HuH-7 (cell line): ENCODE measurements at places on chromosomes 7 and 10.
A peak's percentile ranks its signal among the peaks of the same experiment; 100 is the strongest.

DNA sequence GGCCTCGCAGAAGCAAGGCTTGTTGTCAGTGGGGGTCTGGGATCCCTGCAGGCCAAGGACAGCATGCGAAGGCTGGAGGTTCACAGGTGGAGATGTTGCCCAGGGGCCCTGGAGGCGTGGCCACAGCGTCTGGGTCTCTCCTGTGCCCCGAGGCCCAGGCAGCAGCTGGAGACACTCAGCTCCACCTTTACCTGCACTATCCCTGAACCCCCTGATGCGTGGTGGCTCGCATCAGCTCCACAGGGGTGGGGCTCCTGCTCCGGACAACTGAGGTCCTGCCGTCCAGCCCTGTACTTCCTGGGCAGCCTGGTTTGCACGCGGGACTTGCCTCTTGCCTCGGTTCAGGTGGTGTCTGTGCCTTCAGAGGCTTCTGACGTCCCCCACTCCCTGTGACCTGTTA is 54.6 kb upstream of the ZNF32 start:
- DNase-seq, result no peak

DNA sequence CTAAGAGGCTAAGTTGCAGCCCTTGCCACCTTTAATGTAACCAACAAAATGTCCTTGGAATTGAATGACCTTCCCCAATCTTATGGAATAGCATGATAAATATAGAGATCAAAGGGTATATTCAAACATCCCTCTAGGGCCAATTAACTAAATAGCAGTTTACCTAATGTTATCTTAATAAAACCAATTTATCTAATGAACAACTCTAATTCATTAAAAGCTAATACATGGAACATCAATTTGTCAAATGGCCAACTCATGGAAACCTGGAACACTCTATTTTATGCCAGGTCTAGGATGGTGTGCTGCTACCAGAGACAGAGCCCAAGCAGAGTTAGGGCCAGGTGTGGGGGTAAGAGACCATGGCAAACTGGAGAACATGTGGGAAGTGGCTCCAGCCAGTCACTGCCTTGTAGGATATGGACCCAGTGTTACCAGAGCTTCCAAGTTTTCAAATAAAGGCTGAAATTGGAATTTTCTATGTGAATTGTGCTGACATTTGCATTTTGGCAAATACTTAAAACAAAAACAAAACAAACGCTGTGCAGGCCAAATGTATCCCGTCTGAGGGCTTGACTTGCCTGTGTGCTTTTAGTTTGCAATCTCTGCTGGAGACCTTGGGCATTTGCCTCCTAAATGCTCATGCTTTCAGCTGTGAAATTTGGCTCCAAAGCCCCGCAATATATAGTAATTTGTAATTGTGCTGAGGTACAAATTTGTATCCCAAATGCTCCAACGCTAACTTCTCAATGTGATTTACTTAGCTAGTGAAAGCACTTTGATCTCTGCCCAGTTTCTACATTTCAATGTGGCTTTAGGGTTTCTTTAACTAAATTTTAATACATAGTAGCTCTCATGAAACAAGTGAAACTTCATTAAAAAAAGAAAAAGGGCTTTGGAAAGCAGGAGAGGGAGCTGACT is 55.1 kb downstream of the CPED1 start:
- DNase-seq, result no peak

DNA sequence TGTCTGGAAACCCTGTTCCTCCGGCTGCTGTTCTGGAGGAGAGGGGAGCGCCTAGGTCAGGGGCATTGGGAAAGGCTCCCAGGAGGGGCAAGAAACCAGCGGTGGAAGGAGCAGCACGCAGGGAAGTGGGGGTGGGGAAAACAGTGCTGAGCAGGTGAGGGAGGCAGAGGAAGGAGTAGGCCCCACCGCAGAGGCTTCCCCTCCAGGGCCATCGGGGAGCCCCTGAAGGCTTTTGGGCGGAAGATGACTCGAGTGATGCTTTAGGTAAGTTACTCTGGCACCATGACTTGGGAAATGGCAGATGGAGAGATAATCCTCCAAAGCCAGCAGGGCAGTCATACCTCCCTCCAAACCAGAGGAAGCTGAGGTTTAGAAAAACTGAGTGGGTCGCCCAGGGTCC is 106.5 kb upstream of the ANLN start:
- no peak for DNase-seq

DNA sequence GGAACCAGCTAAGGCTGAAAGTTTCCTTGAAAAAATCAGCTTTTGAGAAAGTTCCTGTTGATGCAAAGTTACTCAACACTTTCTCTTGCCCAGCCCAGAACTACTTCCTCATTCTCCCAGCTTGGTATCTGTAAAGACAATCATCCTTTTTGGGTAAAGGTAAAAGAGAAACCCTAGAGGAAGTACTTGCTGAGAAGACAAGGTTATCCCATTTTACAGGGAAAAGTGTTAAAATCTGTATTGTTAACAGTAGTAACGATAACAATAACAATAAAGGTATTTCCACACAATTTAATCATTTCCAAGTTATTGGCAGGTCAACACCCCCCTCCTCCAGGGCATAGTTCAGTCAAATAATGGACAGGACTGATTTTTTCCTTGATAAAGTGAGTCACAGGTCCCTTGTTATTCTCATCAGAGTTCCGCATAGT is 2.4 kb downstream of the ALOX5 start:
- DNase-seq, result no peak

DNA sequence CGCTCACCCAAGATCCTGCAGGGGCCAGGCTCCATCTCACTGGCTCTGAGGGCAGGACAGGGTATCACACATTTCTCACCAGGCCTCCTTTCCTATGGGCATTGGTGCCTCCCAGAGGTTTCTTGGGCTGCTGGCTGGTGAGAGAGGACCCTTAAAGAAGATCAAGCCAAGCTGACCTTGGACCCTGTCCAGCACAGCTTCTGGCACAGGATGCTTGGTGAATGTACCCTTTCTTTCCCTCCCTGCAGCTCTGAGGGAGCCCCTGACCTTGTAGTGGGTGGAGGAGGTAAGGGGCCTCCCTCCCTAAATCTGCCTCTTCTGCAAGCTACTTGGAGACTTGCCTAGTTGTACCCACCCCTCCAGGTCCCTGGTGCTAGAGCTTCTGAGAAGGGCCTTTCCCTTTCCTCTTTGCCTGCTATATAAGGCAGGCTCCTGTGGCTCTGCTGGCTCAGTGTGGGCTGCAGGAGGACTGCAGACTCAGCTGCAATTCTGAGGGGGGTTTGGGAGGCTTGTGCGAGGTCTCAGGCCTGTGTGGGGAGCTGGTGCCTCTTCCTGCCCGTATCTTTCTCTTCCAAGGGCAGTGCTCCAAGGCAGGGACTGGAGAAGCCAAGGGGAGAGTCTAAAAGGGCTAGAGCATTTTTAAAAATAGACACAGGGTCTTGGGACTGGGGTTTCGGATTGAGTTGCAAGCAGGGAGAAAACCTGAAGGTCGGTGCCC is 11.7 kb upstream of the TRIM8 start:
- DNase-seq, result no peak

GRCh38 chr10:132113206-132113605 is 47.5 kb downstream of the JAKMIP3 start:
- no peak for DNase-seq

- no peak for DNase-seq
Observed at GRCh38 chr10:126734015-126734414, 63.5 kb upstream of the C10orf90 start.

GRCh38 chr7:152513861-152514770 is 78.3 kb upstream of the KMT2C start:
- DNase-seq, result no peak

- no peak for DNase-seq
Observed at GRCh38 chr7:22996470-22996869, 17.5 kb downstream of the HYCC1 start.

DNA sequence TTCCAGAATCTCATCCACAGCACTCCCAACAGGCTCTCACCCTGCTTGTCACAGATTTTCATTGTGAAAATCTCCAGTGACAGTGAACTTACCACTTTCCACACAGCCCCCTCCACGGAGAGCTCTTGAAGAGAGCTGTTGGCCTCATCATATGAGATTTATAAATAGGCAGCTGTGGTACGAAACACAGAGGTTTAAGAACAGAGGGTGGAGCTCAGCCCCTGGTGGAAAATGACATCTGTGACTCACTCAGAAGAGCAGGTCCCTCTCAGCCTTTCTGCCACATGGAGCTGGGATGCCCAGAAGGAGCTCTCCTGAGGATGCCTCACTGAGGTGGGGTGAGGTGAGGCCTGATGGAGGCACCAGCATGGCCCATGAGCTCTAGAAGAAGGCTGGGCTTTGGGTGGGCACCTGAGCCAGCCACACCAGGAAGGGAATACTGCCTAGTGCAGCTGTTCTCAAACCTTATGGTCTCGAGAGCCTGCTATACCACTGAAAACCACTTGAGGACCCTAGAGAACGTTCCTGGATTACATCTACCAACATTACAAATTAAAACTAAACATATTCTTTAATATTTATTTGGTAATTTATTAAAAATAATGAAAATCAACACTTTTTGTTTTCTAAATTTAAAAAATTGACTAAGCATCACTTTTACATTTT is 25.8 kb upstream of the EEPD1 start:
- no peak for DNase-seq

DNA sequence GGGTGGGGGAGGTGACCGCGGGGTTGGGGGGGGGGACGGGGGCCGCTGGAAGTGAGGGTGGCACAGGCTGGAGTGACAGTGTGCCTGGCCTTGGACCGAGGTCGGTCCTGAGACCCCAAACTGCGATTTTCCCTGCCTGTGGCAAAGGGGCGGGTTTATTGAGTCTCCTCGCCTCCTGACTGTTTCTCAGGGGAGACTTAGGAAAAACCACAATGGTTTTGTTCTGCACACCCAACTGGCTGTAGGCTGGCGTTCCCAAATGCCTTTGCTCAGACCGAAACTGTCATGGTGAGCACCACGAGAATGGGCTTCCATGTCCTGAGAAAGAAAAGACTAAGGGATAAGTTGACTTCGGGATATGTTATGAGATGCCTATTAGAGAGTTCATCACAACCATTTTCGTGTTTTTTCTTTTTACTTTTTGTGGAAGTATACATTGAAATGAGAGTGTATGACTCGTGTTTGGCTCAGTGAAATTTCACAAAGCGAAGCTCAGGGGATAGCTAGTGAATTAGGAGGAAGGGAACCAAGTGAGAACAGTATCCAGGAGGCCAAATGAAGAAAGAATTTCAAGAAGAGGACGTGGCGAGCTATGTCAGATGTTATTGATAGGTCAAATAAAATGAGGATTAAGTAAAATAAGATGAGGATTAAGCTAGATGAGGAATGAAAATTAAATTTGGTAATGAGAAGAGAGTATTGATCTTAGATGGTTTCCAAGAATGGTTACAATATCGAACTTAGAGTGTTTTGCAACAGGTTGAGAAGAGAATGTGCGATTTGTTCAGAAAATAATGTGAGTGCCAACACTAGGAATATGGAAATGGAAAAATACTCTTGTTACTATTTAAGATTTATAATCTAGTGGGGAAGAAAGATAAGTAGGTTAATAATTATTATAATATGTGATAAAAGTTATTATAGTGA is 918 bp downstream of the NET1 start:
- peak; percentile 30 for DNase-seq

- DNase-seq, result no peak
Observed at GRCh38 chr7:29851487-29851886, 45.2 kb downstream of the WIPF3 start.

DNA sequence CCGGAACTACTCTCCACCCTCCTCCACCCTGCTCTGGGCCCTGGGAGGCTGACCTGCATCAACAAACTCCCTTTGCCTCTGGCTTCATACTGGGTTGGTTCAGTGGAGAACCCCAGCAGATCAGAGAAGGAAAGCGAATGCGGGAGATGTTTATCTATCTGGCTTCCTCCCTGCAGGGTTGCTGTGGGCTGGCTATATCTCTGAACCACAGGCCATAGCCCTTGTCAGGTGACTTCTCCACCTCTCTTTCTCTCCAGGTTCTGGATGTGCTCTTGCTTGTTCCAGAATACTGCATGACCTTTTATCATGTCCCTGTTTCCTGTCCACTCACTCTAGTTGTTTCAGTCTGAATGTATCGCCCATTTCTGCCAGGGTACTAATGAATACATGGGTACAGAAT is 51.7 kb upstream of the IFRD1 start:
- no peak for DNase-seq

GRCh38 chr7:8320174-8320573 is 58.2 kb upstream of the ICA1 start:
- no peak for DNase-seq

DNA sequence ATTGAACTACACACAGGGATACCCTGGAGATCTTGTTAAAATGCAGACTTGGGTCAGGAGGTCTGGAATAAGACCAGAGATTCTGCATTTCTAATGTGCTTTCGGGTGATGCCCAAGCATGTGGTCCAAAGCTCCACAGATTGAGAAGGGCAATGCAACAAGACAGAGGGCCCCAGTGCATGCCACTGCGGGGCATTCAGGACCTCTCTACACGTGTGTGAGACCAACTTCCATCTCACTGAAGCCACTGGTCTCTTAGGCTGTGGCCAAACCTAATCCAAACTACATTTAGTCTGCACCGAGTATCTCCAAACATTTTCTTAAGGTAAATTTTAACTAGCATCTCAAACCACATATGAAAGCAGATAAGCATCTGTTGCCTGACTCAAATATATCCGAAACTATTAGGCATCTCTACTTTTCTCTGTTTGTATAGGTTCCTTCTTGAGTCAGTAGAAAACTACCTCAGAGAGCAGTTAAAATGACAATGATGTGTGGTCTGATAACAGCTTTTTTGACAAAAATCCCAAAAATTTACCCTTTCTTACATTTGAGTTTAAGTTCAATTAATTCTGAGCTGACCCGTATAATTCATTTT is 107.5 kb downstream of the ELMO1 start:
- no peak for DNase-seq

- DNase-seq, result no peak
Observed at GRCh38 chr7:39958038-39958437, 8.0 kb downstream of the CDK13 start.

DNA sequence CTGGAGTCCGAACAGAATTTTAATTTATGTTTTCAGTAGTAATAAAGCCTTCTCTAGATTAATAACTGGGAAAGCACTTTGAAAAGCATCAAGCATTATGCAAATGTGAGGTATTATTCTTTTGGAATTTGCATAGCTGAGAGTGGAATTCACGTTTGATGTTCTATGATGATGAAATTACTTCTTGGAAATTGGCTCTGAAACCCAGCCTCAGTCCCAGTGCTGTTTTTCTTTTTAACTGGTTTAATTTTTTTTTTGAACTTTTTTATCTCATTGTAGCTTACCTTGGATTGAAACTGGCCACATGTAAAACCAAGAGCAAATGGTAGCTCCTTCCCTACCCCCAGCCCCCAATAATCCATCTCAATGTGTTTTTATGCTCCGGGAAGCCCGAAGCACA is 1.2 kb downstream of the TBXAS1 start:
- DNase-seq, result no peak
